ENCODE measurements at places on chromosomes 7 and 10. TPM values are rescaled to one million over a fixed set of nuclear protein-coding genes. Genes with fewer than 3 reads are reported as not detected.

DNA sequence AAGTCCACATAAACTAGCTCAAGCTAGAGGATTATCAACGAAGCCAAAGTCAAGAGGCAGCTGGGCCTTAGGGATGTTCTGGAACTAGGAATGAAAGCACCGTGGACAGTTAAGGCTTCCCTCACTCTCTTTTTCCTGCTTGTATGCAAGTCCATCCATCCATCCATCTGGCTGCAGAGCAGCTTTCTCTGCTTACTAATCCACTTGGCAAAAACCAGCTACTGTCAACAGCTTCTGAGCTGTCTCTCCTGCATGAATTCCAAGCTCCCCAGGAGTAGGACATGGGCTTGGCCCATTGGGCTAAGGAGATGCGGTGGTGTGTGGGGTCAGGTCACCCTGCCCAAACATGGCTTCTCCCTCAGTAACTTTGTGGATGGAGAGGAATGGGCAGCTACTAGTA lies 66.2 kb downstream of the NAMPT start:
- H3K27me3 ChIP-seq, result no peaks in the 10 kb centered on the region
- no peak overlapping the region for H3K27ac ChIP-seq
- no peak for DNase-seq

GRCh38 chr7:27950123-27950522 lies 210.2 kb downstream of the TAX1BP1 start:
- no peak for DNase-seq
- no peak overlapping the region for H3K27ac ChIP-seq
- H3K27me3 ChIP-seq, result no peaks in the 10 kb centered on the region
- H3K4me3 ChIP-seq, result no peak overlapping the region

The CCL24 gene
- not detected for total RNA-seq

DNA sequence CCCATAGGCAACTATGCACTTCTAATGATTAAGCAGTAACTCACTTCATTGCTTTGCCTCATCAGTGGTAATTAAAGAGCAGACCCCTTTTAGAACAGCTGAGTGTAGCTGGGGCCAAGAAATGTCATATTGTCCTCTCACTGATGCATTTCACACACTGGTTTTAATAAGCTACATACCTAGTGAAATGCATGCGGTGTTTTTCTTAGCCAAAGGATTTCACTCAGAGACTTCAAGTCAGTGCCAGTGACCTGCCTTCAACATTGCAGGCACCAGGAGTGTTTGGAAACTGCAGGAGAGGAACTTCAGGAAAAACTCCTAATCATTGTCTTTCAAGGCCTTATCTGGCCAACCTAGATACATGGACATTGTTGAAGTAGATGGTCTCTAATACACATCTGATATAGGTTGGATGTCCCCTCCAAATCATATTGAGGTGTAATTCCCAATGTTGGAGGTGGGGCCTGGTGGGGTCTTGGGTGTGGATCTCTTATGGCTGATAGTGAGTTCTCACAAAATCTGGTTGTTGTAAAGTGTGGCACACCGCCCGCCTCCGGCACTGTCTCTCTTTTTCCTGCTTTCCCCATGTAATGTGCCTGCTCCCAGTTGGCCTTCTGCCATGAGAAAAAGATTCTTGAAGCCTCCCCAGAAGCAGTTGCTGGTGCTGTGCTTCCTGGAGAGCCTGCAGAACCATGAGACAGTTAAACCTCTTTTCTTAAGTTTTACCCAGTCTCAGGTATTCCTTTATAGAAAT lies 252.7 kb upstream of the PLXDC2 start:
- no peaks in the 10 kb centered on the region for H3K4me1 ChIP-seq
- H3K27ac ChIP-seq, result no peak overlapping the region
- H3K4me3 ChIP-seq, result no peak overlapping the region
- no peak for DNase-seq
- H3K36me3 ChIP-seq, result no peaks in the 10 kb centered on the region

- H3K4me3 ChIP-seq, result no peak overlapping the region
- DNase-seq, result no peak
- H3K27ac ChIP-seq, result no peak overlapping the region
- H3K27me3 ChIP-seq, result no peaks in the 10 kb centered on the region
- H3K4me1 ChIP-seq, result no peaks in the 10 kb centered on the region
These were observed 28.9 kb upstream of the PCGF5 start for GRCh38 chr10:91191584-91191919.

DNA sequence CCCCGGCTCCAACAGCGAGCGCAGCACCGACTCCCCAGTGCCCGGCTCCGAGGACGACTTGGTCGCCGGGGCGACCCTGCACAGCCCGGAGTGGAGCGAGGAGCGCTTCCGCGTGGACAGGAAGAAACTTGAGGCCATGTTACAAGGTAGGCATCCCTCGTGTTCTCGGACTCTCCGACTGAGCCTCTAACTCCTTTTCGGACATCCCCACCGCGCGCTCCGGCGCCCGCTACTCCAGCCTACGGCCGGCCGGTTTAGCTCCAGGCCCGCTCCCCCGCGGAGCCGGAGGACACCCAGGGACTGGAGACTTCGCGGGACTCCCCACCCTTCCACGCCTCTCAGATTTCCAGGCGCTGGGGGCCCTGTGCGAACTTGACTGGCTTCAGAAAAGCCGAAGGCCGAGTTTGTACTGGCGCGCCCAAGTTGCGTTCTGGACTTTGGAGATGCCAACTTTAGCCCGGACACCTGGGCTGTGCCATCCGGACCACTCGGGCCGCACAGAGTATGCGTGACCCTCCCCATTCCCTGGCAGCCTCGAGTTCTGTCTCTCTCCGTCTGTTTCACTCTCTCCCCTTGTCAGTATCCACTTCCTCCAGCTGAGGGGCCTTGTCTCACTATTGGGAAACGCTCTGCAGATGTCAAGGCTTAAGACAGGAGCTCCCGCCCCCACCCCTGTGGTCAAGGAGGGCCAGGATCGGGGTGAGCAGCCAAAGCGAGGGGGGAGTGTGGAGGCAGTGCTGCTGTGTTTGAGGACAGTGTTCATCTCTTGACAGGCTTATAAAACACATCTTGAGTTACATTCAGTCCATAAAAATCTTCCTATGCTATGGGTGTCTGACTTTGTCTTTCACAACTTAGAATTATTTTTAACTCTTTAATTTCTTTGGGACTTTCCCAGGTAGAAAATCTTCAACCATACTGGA lies 777 bp downstream of the BICC1 start:
- H3K36me3 ChIP-seq, result no peaks in the 10 kb centered on the region
- no peak overlapping the region for H3K27ac ChIP-seq
- DNase-seq, result no peak

The CYP2C18 gene
- not detected for total RNA-seq

DNA sequence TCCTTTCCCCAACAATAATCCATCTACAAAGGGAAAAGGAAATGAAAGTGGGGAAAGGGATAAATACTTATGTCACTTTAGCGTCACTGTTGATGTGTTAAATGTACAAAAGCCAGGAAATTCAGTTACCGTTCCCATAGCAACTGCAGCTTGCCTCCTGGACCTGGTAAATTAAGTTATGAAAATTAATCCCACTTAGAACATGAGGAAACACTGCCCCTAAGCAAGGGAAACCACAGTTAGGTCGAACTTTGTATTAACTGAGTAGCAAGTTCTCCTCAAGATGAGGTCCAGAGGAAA lies 338.2 kb upstream of the AOAH start:
- no peaks in the 10 kb centered on the region for H3K36me3 ChIP-seq
- no peaks in the 10 kb centered on the region for H3K4me1 ChIP-seq
- DNase-seq, result no peak
- H3K27me3 ChIP-seq, result no peaks in the 10 kb centered on the region
- H3K27ac ChIP-seq, result no peak overlapping the region

DNA sequence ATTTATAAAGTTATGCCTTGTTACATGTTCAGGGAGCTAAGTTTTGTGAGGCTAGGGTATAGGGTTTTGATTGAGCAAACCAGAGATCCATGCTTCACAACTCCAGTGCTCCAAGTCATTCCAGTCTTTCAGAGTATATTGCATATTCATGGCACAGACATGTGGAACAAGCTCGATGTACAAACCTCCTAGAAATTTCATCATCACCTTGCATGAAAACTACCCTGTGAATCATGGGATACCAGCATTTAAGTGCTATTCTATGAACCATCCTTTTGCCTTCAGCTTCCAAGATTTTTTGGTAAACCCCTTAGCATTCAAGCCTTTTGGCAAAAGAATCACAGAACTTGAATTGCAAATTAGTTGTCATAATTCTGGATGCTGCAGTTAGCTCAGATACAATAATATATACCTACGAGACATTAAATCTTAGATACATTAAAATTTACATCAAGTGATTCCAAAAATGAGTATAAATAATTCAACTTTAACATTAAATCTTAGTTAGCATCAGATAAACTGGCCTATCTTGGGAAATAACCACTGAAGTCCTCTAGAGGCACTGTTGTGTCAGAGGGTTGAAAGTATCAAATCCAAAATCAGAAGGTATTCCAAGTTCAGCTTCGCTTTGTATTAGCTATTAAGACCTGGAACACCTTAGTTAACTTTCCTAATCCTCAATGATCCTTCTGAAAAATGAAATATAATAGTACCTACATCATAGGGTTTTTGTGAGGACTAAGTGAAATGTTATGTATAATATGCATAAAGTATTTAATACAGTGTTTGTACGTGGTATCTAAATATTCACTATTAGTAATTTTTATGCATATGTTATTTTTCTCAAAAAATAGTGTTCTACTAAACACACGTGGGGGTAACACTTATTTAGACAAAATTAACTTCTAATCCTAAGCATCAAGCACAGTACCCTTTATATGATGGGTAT lies 55.5 kb upstream of the CABCOCO1 start:
- no peak overlapping the region for H3K27ac ChIP-seq
- peak; percentile 62 for DNase-seq
- H3K27me3 ChIP-seq, result no peaks in the 10 kb centered on the region
- H3K4me3 ChIP-seq, result no peak overlapping the region
- no peaks in the 10 kb centered on the region for H3K36me3 ChIP-seq

Measured in Karpas-422 (cell line).